ENCODE measurements at places on chromosomes 11 and 22.

DNA sequence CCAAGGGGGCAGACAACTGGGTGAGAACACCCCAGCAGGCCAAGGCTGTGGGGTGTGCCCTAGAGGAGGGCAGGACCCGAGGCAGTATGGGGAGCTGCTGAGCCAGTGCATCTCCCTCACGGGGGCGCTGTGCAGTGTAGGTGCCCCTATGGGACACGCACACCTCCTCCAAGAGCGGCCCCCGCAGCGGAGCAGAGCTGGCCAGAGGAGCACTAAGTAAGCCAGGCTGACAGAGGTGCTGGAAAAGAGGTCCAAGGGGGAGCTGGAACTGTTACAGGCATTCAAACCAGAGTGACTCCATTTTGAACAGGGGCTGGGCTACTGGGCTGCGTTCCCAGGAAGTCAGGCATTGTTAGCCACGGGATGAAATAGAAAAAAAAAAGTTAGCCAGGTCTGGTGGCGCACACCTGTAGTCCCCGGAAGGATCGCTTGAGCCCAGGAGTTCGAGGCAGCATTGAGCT is 41.8 kb downstream of the TST start:
- no peak for DNase-seq

GRCh38 chr11:90803366-90803765 is 580.5 kb upstream of the CHORDC1 start:
- DNase-seq: no peak

GRCh38 chr11:11976481-11977127 is 31.8 kb downstream of the DKK3 start:
- DNase-seq: no peak

- no peak for DNase-seq
Observed at GRCh38 chr22:30569674-30570202, 4.7 kb downstream of the GAL3ST1 start.

DNA sequence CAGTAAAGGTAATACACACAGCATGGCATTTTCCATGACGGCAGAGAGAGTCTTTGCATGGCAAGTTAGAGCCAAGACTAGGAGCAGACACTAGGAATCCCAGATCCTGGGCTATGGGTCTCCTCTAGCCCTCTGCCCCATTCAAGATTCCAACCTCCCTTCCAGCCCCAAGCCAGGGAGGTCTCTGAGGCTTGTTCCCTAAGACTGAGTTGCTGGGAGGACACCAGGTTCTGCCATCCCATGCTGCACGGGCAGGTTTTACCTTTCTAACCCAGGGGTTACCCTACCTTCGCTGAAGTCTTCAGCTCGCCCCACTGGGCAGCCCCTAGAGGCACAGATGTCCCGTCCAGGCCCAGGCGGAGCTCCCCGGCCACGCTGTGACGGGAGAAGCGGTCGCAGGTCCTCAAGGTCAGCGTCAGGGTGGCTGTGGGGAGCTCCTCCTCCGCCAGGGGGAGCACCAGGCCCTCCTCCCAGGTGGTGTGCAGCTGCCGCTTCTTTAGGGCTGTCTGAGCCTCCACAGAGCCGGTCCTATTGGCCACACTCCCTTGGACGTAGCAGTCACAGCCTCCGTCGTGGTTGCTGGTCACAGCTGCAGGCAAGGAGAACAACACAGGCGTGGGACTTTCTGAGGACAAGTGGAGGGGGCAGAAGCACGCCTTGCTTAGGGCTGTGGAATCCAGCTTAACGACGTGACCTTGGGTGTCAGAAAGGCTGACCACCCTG is 33.8 kb downstream of the SYT13 start:
- no peak for DNase-seq

GRCh38 chr11:102234779-102235439 is 82.4 kb upstream of the BIRC3 start:
- no peak for DNase-seq

GRCh38 chr11:98455500-98456307 is 565.0 kb upstream of the CNTN5 start:
- DNase-seq: no peak

DNA sequence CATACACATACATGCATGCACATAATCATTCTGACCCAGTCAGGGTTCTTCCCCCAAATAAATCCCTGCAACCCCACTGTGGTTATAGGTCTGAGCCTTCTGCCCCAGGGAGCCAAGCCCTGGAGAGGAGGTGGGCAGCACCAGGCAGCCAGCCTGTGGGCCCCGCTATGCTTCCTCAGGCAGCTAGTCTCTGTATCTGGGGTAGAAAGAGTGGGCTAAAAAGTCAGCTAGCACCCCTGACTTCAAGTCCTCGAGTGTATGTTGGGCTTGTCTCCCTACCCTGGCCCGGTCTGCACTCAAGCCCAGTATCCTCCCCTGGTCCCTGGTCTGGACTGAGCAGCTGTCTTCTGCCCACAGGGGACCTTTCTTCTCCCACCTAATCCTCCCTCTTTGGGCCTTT is 28.0 kb downstream of the KCNQ1OT1 start:
- DNase-seq: no peak

DNA sequence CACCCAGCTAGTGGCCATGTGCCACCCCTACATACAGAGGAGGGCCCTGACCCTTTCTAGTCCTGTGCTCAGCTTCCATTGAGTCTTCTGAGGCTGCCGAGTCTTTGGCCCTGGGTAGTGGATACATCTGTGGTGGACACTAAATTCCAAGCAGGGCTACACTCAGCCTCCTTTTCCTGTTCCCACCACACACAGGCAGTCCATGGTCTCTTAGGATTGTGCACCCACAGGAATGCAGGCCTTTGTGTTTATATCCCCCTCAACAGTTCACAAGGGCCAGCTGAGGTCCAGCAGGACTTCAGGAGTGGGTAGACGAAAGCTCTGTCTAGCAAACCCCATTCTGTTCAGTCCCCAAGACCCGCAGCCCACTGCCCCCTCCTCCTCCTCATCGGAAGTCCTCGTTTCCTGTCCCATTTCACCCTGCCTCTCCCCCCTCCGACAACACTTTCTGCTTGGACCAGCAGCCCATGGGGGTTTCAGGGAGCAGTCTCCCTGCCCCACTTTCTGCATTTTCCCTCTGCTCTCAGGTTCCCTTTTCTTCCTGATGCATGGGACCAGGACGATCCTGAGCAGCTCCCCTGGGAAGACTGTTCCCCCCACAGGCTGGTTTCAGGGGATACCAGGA is 91.8 kb downstream of the SWAP70 start:
- no peak for DNase-seq

GRCh38 chr22:20148414-20148813 is 2.4 kb downstream of the CCDC188 start:
- DNase-seq: no peak

- DNase-seq: no peak
Observed at GRCh38 chr11:64098318-64098831, 62.6 kb downstream of the FLRT1 start.

DNA sequence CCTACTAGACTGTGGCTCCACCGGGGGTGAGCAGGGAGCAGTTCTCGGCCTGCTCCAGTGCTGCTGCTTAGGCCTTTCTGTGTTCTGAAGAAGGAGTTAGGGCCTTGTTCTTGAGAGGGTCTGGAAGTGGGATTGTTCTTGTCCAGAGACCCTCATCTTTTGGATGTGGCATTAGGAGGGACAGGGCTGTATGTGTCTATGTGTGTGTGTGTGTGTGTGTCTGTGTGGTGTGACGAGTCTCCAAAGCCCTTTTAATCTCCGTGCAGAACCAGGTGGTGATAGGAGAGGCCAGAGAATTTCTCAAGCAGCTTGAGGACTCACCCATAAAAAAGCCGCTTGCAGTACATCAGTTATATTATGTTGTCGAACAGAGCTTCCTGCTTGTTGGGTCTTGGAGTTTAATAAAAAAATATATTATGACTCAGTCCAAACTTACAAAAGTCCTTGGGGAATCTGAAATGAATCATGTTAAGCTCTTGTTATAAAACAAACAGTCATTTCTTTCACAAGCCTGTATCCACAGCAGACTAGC is 196.5 kb downstream of the TENM4 start:
- DNase-seq: peak; percentile 86

DNA sequence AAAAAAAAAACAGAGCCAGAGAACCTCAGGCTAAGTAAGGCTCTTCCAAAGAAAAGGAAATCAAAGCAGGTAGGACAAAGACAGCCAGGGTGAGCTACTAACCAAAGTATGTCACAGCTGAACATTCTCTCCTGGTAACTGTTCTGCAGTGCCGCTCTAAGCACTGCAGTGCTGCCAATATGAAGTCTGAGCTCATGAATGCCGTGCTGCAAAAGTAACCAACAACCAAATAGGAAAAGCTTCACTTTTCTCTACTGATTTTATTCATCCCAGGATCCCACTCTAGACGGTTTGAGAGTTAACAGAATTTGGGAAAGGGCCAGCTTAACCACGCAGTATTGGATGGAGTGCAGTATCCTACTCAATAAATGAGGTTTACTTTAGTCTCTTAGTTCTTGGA is 3.5 kb downstream of the SIK3 start:
- no peak for DNase-seq

GRCh38 chr11:63554877-63555223 is 8.3 kb downstream of the PLAAT2 start:
- no peak for DNase-seq

DNA sequence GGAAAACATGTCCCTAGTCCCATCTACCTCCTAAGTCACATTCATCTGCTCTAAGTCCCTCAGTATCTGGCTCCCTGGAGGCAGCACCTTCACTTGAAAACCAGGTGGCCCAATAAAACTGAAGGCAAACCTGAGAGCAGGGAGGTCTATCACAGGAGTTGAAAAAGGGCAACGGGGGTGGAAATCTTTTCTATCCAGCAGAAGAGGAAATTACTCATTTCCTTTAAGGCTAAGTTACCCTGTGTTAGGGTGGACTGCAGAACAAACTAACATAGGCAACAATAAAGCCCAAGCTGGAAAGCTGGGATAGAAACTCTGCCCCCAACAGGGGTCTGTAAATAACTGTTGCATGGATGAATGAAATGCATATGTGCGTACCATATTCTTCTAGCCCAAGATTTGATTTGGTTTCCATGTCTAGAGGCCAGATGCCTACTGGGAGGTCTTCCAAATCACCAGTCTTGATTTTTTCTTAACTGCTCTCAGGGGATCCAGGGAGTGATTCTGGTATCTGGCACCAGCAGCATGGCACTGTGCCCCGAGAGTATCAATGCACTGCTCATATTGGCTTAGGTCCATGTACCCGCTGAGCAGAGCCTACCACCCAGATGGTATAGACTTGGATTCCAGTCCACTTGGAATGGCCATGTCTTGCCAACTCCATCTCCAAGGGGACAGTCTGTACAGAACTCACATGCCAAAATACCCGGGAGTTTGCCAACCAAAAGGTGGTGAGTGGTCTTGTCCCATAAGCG is 350.0 kb upstream of the NCAM1 start:
- DNase-seq: no peak

DNA sequence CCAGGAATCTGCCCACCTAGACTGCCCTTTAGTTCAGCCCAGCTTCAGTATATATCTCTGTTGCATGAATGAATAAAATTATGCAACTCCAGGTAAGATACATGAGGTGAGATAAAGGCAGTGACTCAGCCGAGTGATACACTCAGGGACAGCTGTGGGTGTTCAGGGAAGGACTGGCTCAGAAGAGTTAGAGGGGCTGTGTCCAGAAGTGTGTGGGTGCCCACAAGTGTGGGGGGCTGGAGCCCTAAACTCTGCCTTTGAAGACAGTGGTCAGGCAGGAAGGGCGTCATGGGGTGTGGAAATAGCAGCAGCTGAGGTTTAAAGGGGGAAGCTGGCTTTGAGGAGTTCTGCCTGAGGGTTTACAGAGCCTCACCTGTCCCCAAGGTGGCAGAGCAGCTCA is 8.3 kb downstream of the FTH1 start:
- DNase-seq: no peak

GRCh38 chr11:133207995-133208394 is 324.3 kb downstream of the OPCML start:
- DNase-seq: no peak

DNA sequence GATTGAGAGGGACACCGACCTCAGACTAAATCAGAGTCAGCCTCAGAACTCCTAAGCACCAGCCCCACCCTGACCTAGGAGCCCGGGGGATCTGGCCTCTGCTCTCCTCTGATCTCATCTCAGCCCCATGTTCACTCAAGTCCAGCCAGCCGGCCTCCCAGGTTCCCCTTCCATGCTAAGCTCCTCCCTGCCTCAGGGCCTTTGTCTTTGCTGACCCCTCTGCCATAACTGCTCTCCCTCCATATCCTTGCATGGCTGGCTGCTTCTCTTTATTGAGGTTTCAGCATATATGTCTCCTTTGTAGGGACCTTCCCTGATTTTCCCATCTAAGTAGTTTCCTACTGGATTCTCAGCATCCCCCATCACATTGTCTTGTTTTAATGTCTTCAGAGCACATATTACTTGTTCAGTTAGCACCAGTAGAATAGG is 780 bp upstream of the SLC15A3 start:
- DNase-seq: no peak

GRCh38 chr11:82732734-82733443 is 775 bp downstream of the FAM181B start:
- DNase-seq: no peak

DNA sequence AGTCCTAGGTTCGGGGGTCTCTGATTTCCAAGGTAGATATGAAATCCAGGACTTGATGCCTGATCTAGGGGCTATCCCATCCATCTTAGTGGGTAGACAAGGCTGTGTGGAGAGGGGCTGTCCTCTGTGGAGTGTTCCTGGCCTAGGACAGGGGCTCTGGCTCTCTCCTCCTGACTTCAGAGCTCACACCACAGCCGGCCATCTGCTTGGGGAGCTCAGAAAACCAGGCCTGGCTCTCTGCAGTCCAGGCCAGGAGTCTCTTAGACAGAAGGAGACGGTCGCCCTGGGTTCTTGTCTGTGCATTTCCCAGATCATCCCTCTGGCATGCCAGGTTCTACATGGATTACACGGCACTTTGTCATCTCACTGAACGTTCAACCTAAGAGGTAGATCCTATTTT is 17.9 kb downstream of the TUB start:
- DNase-seq: no peak

DNA sequence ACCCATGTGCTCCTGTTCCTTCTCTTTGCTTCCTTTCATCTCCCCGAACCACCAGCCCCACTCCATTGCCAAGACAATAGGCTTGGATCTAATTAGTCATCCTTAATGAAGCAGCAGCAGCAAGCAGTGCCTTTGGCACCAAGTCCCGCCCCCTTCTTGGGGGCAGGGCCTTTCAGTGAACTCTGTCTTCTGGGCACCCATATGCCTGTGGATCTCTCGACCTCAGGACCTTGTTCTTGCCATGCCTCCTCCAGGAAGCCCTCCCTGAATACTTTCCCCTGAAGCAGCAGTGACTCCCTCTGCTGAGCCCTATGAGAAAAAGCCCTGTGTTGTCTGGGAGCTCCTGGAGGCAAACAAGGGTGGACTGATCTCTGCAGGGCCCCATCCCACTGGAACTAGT is 32.1 kb downstream of the ARHGEF17 start:
- DNase-seq: no peak
